Activated CD4-positive, alpha-beta memory T cell treated with anti-CD3 and anti-CD28 coated beads for 36 hours (primary cell): ENCODE measurements at places on chromosomes 6 and 20.

DNA sequence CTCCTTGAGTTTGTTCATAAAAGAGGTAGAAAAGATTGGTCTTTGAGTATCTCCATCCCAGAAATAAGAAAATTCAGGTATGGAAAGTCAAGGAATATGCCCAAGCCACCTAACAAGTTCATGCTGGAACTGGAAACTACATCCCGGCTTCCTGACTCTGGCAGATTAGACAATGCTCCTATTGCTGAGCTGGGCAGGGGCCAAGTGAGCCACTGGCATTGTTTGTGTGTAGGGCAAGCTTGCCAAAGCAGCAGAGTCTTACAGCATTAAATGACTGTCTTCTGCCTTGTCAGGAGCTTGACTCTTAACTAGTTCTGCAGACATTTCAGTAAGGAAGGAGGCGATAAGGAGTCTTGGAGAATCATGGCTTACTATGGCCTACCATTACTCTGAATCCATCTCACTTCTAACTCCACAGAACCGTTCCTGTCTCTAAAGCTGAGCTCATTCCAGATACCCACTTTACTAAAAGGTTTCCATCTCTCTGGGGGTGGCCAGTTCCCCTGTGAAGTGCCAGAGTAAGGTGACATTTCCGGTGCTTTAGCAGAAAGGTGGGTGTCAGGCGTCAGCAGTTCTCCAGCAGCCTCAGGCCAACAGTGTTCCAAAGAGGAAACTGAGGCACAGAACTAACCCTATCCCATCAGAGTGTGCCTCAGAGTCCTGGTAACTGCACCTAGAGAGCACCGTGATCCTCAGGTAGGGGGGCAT is 30.1 kb downstream of the PRDM1 start:
- no peak for DNase-seq

DNA sequence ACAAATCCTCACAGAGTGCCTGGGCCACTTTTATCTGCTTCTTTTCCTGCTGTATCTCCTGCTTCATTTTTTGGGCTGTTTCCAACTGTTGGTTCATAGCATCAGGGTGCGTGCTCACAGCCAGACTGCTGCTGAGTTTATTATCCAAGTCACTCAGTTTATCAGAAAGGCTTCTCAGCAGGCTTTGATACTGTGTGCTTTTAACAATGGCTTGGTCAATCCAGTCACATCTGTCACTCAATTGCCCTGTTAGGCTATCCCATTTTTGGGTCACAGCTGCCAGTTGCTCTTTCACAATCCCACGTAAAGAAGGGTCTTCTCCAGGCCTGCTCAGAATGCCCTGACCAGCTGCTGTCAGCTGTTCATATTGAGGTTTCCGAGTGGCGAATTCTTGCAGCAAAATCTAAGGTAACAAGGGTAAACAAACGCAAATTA is 87.2 kb downstream of the DST start:
- DNase-seq, result no peak

DNA sequence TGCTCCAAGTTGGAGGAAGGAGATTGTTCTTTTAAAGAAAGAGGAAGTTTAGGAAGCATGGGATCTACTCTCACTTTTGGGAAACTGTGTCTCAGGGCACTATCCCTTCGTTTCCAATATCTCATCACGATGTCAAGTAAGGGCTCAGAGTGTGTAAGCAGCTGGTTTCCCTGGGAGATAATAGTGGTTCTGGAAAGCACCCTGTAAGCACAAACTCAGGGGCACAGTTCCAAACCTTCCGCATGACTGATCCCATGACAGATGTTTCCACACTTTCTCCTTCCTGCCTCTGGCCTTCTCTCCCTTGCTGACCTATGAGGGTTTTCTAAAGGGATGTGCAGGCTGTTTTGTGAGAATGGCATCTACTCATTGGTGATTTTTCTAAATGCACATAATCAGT is 33.9 kb downstream of the ADTRP start:
- DNase-seq, result no peak

GRCh38 chr20:50138479-50139393 is 14.8 kb downstream of the PEDS1 start:
- DNase-seq, result no peak

DNA sequence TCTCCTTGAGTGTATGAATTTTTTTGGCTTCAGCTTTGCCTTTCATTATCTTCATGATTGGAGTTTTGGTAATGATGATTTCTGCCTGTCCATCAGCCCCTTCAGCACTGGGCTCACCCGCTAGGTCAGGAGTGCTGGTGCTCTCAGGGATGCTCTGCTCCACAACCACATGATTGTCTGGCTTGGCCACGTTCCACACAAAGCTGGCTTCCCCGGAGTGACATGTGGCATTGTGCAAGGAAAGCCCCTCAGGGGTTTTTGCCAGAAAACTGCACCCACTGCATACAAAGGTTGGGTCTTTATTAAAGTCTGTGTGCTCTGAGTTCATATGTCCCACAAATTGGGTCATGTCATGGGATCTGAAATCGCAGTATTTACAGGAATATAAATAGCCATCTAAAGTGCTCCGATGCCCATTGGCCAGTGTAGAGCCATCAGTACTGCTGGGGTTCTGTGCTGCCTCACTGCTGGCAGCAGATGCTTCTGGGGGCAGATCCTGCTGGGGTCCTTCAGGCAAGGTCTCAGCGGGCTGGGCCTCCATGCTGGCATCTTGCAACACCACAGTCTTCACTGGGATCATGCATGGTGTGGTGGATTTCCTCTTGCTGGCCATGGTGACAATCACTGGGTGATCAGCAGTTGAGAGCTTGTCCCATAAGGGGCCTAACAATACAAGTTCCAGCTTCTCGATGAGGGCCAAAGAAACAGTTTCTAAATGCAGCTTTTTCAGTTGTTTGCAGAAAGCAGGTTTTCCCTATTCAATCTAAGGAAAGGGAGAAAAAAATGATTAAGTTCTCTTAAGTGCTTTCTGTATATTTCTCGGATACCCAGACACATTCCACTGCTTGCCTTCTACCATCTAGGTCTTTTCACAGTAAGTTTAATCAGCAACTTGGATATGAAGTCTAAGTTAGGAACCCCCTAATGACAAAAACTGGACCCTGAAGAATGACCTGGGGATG is 67.2 kb downstream of the PLCG1 start:
- DNase-seq, result no peak

- DNase-seq, result no peak
Observed at GRCh38 chr6:33707771-33708170, 3.7 kb downstream of the UQCC2 start.
